Stimulated activated CD8-positive, alpha-beta memory T cell treated with anti-CD3 and anti-CD28 coated beads, Interleukin-7, amount 100 ng/mL, for 48 hours (primary cell): ENCODE measurements at places on chromosomes 11 and 22.

DNA sequence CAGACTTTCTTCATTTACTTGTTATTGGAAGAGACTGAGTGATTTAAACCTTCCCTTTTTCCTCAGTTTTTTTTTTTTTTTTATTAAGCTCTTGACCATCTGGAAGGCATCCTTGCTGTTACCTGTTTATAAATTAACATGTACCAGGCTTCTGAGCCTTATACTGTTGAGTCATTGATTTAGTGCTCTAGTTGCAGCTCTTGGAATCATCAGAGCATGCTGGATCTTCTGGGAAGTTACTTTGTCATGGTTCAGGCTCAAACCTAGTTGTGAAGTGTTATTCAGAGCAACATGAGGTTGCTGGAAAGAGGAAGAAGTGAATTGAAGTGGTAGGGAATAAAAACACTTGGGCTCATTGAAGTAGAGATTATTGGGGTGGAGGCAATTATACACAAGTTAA is 6.3 kb downstream of the ZDHHC5 start:
- no peak for DNase-seq

GRCh38 chr11:66346476-66347424 is 679 bp downstream of the B4GAT1 start:
- DNase-seq, result no peak

GRCh38 chr22:27591060-27591459 is 210.5 kb downstream of the MN1 start:
- no peak for DNase-seq

GRCh38 chr11:34417202-34417601 is 21.5 kb upstream of the CAT start:
- no peak for DNase-seq

- DNase-seq, result no peak
Measured at GRCh38 chr11:16280256-16280682, 76.1 kb downstream of the SOX6 start.

DNA sequence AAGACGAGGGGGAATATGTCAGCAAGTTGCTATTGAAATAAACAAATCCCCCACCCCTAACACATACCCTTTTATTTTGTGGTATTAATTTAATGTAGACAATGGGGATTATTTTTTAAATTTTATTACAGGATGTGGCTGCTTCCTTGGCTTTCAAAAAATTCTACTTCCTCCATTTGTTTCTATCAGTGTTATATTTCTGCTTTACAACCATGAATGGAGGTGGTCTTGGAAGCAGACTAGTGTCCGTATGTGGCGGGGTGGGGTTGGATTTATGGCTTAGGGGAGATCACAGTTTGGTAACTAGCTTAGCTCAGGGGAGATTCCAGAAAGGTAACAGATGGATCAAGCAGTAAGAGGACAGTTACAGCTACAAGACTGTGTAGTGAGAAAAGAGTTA is 39.3 kb upstream of the PICALM start:
- DNase-seq, result no peak

DNA sequence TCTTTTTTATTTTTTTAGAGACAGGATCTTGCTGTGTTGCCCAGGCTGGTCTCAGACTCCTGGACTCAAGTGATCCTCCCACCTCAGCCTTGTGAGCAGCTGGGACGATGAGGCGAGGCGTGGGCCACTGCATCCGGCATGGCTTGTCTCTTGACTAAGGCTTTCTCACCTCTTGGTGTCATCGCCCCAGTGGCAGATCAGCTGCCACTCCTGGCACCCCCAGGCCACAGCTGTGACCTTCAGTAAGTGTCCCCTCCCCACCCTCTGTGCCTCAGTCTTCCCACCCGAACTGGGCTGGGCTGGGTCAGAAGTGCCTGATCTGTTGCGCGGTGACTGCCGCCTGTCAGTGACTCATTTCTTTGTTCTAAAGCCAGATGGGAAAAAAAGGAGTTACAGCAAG is 3.6 kb downstream of the SYNGR1 start:
- no peak for DNase-seq

DNA sequence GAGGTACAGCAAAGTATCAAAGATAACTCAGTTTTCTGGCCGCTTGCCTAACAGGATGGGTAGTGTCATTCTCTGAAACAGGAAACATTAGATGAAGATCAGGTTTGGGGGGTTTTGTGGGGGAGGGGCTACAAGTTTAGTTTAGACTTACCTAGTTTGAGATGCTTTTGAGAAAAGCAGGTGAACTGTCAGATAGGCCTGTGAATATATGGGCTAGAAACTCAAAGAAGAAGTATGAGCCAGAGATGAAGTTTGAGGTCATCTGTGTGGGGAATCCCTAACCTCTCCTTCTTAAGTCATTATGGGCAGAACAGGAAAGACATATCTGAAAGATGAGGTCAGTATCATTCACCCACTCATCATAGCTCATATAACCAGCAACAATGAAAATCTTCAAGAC is 11.9 kb downstream of the HOATZ start:
- DNase-seq, result no peak

DNA sequence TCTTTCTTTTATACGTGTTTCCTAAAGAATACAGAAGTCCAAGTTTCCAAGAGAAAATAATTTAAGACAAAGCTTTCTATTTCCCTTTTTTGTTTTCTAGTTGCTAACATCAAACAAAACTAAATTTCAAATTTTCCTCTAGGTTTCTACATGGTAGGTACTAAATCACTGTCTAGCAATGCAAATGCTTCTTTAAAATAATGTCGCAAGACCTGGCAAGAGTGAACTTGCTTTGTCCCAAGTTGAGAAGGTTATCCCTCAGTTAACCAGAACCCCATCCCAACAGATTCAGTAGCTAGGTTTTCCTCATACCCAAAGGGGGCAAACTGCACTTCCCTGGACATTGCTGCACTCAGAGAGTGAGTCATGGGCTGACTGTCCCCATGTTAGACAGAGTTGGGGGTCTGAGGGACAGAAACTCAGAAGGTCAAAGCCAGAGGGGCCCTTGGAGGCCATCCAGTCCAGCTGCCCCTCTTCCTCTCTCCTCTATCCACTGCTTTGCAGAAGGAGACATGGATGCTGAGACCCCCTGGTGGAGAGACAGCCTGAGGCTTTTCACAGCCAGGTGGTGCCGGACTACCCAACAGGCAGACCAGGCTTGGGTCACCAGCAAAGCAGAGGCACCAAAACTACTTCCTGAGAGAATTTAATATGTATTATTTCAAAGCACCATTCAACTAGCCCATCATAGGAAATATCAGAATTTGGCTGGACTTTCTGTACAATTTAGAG is 23.1 kb downstream of the OR2AT4 start:
- no peak for DNase-seq

- no peak for DNase-seq
Measured at GRCh38 chr11:67375320-67376055, 2.1 kb upstream of the CLCF1 start.

DNA sequence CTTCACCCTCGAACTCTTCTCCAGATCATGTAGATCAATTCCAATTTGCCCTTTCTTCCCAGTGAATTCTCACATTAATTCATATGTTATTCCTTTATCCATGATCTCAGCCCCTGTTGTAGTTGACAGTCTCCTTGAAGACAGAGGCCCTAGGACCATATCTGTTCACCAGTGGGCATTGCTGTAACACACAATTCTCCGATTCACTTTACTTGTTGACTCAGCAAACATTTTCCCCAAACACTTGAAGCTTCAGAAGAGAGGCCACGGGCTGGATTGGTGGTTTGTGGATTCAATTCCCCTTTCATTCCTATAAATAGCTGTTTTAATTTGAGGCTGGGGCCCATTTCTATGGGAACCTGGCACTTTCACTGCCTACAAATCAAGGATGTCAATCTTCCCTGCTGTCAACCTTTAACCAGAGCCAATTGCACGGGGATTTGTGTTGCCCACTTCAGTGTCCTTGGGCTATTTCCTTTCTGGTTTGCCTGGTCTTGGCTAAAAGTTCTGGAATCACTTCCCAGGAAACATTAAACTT is 393.0 kb upstream of the KIRREL3 start:
- DNase-seq, result no peak

GRCh38 chr22:44567846-44568493 is 69.9 kb upstream of the RTL6 start:
- no peak for DNase-seq

- DNase-seq, result no peak
Measured at GRCh38 chr11:35365961-35366360, 53.4 kb downstream of the SLC1A2 start.

DNA sequence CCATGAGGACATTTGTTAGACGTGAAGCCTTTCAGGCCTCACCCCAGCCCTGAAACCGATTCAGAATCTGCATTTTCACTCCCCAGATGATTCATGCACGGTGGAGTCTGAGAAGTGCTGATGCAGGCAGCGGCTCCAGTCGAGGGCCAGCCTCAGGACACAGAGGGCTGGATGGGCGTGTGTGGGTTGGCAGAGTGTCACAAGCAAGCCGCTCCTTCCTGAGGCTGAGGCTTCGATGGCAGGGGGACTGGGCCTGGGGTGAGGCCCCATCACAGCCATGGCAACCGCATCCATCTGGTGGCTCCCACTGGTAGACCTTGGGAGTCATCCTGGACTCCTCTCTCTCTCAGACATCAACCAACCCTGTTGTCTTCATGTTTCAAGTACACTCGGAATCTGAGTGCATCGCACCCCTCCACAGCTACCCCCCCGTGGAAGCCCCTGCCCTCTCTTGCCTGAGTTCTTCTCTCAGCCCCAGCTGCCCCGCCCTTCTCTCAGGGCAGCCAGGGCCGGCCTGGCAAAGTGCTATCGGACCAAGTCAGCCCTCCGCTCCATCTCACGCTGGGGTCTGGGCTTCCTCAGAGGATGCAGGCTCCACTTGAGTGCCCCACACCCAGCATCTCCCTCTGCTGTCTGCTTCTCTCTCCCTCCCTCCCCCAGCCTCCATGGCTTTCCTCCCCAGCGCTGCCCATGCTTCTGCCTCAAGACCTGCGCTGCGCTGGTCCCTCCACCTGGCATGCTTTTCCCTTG is 10.6 kb downstream of the KCNC1 start:
- DNase-seq, result no peak

DNA sequence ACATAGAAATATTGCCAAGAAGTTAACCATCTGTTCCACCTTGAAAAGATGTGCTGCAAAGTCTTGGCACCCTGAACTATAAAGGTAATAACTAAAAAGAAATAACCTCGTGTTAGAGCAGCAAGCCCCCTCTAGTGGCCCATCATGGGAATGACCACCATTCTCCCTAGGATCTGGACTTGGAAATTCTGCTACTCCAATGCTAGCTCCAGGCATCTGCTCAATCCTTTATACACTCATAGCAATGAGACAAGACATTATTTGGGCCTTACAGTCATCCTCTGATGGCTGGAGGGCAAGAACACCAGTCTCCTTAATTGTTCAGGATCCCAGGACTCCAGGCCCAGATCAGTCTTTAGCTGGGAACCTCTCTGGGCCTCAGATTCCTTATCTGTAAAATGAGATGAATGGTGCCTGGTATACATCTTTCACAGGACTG is 76.0 kb downstream of the CWC15 start:
- DNase-seq, result no peak

- DNase-seq, result no peak
Measured at GRCh38 chr22:17237038-17237668, 17.9 kb upstream of the ADA2 start.

DNA sequence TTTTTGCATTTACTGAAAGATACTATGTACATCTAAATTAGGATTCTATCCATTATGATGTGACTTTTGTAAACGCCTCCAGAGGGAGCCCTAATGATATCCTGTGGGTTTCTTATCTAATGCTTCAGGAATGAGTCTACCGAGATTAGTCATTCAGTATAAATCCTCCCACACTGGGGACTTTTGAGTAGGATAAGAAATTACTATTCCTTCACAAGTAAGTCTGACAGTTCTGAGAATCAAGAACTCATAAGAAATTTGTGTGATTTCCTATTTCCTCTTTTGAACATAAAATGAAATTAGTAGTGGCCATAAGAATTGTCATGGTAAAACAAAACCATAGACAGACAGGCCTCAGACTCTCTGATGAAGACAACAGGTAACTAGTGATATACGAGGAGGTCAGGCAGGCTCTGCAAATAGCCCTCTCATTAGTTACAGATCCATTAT is 10.0 kb upstream of the OR5M1 start:
- DNase-seq, result no peak

- DNase-seq, result no peak
Measured at GRCh38 chr11:96227244-96227643, 115.8 kb downstream of the MAML2 start.

DNA sequence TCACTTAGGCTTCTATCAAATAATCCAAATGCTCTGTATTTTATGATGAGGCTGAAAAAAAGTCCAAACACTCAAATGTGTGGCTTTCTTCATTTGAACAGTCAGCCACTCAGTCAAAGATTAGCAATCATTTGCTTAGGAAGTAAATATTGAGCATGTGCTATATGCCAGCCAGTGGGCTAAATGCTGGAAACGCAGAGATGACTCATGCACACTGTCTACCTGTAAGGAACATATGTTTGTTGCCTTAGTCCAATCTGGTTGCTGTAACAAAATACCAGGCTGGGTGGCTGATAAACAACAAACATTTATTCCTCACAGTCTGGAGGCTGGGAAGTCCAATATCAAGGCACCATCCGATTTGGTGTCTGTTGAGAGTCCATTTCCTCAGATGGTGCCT is 617.3 kb downstream of the NTM start:
- no peak for DNase-seq

DNA sequence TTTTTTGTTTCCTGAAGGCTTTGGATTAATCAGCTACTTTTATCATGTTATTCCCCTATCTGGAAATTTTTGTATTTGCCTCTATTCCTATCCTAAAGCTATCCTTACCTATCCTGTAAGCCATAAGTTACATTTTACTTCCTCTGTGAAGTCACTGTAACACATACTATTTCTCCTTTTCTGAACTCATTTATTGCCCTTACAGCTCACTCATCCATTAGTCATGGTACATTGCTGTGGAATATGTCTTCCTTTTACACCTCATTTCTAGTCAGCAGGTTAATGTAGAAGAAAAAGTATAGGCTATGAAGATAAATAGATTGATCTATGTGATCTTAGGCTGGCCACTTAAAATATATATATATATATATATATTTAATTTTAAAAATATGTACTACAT is 28.0 kb downstream of the SWAP70 start:
- DNase-seq, result no peak

GRCh38 chr11:120590472-120590871 is 78.9 kb downstream of the GRIK4 start:
- DNase-seq, result no peak

DNA sequence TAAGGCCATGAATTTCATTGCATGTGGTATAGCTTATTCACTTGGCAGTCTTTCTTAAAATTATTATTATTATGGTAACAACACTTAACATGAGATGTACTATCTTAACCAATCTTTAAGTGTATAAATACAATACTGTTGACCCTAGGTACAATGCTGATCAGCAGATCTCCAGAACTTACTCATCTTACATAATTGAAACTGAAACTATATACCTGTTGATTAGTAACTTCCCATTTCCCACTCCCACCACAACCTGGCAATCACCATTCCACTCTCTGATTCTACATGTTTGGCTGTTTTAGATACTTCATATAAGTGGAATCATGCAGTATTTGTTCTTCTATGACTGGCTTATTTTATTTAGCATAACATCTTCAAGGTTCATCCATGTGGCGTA is 150.2 kb upstream of the POU2AF2 start:
- no peak for DNase-seq

DNA sequence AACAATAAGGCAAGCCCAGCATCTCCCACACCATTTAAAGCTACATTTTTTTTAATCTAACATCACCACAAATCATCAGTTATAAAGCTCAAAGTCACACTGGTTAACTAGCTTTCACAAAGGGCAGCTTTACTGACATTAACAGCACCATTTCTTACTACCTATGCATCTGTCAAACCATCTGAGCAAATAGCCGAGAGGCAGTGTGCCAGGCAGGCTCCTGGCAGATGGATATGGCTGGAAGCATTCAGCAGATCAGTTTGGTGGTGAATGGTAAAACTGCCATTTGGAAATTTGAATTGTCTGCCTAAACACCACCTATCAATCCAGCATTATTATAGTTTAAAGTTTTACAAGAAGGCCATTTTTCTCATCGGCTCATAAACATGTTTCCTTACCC is 131.2 kb downstream of the TTC28 start:
- no peak for DNase-seq
